ENCODE measurements at places on chromosomes 2 and 18. TPM values are rescaled to one million over a fixed set of nuclear protein-coding genes. Genes with fewer than 3 reads are reported as not detected.

The FAM124B gene
- not detected for total RNA-seq

- DNase-seq: no peak
Measured at GRCh38 chr2:127607399-127607908, 38.5 kb upstream of the GPR17 start.

- no peak for DNase-seq
Measured at GRCh38 chr2:143192716-143193115, 63.5 kb downstream of the ARHGAP15 start.

GRCh38 chr2:230166557-230167170 lies 53.1 kb downstream of the SP110 start:
- DNase-seq: no peak

DNA sequence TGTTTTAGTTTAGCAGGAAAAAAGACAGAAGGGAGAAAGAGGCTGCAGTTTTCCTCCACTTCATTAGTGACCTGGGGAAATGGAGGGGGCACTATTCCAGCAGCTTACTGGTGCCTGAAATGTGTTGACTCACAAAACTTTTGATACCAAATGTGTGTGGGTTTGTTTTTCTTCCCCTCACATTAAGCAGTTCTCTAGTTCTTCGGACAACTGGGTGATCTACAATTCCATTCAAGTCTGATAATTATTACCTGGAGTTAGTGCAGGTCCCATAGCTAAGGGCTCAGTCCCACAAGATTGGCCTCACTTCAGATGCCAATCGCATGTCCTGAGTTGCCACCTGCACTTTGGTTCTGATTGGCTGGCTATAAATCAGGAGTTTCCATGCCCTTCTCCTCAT lies 28.4 kb downstream of the PMAIP1 start:
- no peak for DNase-seq

The BUB1 gene
- 76.6 TPM for total RNA-seq

DNA sequence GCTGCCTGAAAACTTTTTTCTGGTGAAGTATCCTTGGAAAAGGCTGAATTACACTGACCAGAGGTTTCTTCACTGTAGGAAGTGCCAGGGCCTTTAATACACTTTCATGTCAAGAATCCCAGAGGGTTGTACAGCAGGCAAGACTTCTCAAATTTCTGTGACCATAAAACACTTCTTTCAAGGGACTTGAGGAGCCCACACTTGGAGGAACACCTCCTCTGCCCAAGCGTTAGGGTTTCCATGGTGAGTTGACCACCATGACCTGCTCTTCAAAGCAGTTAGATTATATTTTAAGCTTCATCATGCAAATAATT lies 12.9 kb upstream of the SALL3 start:
- DNase-seq: no peak

The PPP1R1C gene
- not detected for total RNA-seq

- DNase-seq: no peak
Measured at GRCh38 chr18:75071866-75072671, 136.9 kb downstream of the PTGR3 start.

GRCh38 chr18:10705786-10706185 lies 180.0 kb downstream of the NAPG start:
- no peak for DNase-seq
